Stimulated activated CD8-positive, alpha-beta memory T cell treated with anti-CD3 and anti-CD28 coated beads, Interleukin-7, amount 100 ng/mL, for 1 hour (primary cell): ENCODE measurements at places on chromosomes 5 and 9.

GRCh38 chr5:90586469-90586868 is 27.9 kb downstream of the ADGRV1 start:
- DNase-seq = no peak

GRCh38 chr5:88556406-88556805 is 287.8 kb upstream of the TMEM161B start:
- no peak for DNase-seq

GRCh38 chr9:136512651-136513071 is 29.8 kb upstream of the SEC16A start:
- DNase-seq = no peak

- DNase-seq = no peak
Measured at GRCh38 chr5:32027717-32028458, 146.2 kb downstream of the GOLPH3 start.

- DNase-seq = peak; percentile 85
Measured at GRCh38 chr5:40679148-40679912, 385 bp upstream of the PTGER4 start.

GRCh38 chr5:155402927-155403640 is 389.5 kb downstream of the KIF4B start:
- no peak for DNase-seq

GRCh38 chr9:98373609-98374008 is 118.2 kb upstream of the TBC1D2 start:
- DNase-seq = no peak

GRCh38 chr9:126496181-126496576 is 117.5 kb upstream of the LMX1B start:
- DNase-seq = no peak

DNA sequence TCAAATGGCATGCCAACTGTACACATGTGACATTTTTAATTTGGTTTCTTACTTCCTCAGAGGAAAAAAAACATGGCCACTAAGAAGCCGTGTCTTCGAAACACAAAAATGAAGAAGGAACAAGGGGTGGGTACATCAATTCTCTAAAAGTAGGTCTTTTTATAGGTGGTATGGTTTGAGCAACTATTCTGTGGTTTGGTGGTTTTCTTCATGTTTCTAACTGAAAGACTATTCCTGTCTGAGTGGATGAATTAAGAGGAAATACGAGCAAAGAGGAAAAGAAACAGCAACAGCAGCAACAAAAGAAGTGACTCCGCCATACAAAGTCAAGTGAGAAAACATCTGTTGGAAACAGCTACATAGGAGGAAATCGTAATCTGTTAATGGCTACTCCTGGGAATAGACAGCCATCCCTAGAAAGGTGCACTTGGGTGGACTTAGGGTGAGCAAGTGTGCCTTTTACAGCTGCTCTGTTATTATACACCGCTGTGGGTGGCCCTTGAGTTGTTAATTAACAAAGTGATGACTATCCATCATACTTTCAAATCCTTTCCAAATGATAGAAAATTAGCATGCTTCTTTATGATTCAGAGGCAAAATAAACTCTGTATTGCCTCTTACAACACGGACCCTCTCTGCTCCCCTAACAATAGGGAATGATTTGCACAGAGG is 575.8 kb downstream of the TLE1 start:
- no peak for DNase-seq

GRCh38 chr5:42994246-42994554 is 45.9 kb downstream of the ANXA2R start:
- no peak for DNase-seq

- no peak for DNase-seq
Measured at GRCh38 chr9:68429631-68430030, 73.2 kb downstream of the PGM5 start.

DNA sequence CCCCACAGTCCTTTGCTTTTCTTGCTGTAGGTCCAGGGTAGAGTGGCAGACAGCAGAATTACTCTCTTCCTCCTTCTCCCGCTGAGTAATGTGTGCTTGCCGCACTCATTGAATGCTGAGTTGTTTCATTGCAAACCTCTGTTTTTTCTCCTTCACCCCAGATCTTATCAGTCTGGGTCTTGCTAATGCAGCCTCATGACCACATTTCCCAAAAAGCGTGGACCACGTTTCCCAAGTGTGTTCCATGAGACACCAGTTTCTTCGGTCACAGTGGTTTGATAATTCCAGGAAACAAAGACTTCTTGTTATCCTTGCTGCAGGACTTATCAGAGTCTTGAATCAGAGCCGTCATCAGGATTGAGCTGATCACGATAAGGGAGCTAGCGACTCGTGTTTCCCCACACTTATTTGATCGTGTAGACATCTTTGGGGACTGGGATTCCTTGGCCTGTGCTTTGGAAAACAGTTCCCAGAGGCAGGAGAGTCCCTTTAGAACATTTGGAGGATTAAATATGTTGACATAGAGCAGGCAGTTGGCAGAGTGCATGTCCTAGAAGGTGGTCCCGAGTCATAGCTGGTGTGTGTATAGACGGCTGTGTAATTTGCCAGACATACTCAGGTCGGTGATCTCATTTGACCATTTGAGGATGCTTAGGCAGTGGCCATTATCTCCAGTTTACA is 4.4 kb downstream of the LRRC8A start:
- no peak for DNase-seq

GRCh38 chr9:136081113-136081825 is 13.8 kb downstream of the NACC2 start:
- no peak for DNase-seq

DNA sequence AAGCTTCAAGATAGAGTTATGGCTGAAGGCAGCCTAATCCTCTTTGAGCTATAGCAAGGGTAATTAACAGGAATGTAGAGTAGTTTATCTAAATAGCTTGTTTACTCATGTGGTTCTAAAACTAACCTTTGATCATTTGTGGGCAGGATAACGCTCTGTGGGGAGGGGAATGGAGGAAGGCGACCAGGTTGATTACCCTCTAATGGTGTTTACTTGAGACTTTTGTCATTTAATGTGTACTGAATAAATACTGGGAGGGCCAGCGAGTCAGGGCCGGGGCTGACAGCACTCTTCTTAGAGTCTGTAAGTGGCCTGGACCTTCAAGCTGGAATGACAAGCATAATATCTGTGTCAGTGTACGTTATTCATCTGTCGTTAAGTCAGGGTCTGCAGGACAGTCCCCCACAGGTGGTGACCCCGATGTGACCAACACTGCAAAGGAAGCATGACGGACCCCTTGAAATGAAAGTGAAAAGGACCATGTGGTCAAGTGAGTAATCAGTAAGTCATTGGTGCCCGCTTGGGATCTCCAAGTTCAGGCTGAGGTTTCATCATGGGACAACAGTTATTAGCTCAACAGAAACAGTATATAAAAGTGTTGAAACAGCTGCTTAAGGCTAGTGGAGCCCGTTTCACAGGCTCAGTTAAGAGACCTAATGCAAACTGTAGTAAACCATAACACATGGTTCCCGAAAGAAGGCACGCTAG is 162.6 kb downstream of the CPLANE1 start:
- DNase-seq = no peak

- no peak for DNase-seq
Measured at GRCh38 chr9:995192-995591, 18.7 kb downstream of the DMRT3 start.

- DNase-seq = no peak
Measured at GRCh38 chr9:91946653-91947488, 3.2 kb downstream of the ROR2 start.

DNA sequence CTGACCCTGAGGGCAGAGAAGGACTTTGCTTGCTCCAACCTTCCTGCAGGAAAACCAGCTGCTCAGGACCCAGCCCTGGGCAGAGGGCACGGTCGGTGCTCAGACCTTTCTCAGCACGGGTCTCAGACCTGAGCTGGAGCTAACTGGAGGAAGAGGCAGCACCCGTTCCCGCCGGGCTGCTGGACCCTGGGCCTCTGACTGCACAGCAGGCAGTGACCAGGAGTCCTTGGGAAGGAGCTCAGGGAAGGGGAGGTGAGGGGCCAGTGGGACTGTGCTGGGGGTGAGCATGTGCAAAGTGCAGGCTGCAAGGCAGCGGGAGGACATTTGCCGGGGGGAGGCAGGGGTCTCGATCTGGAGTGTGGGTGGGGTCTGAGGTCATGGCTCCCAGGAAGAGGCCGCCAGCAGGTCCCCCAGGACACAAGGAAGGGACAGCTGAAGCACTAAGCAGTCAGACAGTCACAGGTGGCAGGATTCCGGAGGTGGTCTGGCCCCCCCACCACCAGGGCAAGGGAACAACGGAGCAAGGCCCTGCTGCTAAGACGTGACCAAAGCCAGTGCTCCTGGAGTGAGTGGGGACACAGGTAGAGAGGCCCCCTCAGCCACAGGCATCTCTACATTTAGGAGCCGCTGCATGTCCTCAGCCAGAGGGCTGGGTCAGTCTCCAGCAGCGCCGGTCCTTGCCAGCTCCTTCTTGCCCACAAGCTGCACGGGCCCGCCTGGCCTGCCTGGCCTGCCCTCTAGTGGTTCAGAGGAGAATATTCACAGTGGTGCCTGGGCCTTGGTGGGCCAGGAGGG is 4.8 kb upstream of the DPM2 start:
- DNase-seq = no peak

- no peak for DNase-seq
Measured at GRCh38 chr9:89742660-89743059, 137.8 kb downstream of the GADD45G start.

DNA sequence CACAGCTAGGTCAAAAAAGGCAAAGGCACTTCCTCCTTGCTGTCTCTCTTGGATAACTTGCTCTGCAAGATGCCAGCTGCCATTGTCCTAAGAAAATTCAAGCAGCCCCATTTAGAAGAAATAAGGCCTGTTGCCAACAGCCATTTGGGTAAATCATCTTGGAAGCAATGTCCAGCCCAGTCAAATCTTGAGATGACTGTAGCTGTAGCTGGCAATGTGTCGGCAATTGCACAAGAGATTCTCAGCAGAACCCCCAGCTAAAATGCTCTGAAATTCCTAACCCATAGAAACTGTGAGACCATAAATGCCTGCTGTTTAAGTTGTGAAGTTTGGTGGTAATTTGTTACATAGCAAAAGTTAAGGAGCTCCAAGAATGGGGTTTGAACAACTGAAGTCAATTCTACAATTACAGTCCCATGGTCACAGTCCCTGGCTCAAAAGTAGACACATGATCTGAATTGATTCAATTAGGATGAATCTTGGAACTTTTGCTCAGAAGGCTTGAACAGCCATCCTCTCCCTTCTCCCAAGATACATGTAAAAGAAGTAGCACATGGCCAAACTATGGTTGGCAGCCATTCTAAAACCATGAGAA is 151.1 kb downstream of the MPDZ start:
- DNase-seq = no peak

DNA sequence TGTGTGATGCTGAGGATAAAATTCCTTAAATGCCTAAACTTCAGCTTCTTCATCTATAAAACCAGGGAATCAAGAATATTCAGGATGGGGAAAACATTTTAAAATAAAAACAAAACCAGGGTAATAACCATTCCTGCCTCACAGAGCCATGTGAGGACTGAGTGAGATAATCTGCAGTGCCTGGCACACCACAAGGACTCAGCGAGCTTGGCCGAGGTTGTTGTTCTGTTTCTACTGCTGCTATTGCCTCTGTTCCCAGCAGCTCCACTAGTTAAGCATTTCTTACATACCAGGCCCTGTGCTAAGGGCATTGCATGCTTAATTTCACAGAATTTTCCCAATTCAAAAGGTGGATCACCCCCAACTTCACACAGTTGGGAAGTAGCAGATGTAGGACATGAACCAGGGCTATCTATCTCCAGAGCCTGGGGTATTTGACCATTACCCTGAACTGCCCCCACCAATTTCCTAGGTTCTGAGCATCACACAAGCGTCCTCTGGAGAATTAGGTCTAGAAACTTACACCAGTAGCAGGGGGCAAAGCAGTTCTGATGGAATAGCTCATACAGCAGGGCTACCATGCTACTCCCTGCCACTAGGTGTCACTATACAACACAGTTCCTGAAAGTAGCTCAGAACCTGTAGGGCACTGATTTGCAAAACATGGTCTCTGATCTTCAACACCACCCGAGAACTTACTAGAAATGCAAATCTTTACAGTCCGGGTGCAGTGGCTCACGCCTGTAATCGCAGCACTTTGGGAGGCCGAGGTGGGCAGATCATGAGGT is 74.3 kb downstream of the LRSAM1 start:
- DNase-seq = no peak

DNA sequence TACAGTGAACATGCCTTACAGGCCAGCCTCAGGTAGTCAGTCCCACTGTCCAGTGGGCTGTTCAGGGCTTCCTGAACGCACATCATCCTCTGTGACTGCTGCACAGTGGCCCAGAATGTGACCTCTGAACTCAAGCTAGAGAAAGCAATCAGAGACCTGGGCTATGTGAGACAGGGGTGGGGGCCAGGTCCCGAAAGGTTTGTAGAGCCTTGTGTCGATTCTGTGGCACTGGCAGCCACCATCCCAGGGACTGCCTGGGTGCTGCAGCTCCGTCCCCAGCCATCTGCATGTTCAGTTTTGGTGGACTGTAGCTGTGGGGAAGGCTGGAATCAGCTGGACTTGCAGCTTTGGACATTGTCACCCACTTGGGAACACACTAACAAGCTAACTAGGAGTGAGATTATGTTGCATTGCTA is 47.7 kb downstream of the MVB12B start:
- no peak for DNase-seq

DNA sequence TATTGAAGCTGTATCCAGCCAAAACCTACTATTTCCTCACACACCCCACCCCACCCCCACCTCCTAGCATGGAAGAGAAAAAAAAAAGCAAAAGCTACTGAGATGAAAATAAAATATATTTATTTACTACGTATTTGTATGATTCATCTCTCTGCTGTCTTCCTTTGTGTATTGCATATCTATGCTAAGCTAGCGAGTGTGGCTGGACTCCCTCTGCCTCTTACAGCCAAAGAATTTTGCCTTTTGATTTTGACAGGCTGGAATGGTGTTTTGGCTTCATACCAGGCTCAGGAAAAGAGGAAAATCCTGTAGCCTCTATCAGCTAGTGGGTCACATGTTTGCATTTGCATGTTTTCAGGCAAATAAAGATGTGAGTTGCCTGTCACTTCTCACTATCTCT is 2.2 kb downstream of the ABLIM3 start:
- no peak for DNase-seq

GRCh38 chr9:33164138-33164809 is 2.9 kb downstream of the B4GALT1 start:
- DNase-seq = no peak

- no peak for DNase-seq
Measured at GRCh38 chr5:96718635-96719077, 56.5 kb downstream of the CAST start.

DNA sequence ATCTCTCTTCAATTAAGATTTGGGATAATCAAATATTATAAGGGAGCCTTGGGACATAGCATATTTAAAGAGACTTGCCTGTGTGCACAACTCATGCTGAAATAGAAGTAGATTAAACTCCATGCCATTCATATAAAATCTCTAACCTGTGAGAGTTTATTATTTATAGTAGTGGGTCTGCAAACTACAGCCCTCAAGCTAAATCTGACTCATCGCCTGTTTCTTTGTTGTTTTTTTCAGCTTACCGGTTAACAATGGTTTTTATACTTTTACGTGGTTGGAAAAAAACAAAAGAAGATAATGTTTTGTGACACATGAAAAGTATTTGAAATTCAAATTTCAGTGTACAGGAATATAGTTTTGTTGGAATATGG is 61.9 kb upstream of the GHR start:
- no peak for DNase-seq
